ENCODE measurements at places on chromosomes 12 and 14.

DNA sequence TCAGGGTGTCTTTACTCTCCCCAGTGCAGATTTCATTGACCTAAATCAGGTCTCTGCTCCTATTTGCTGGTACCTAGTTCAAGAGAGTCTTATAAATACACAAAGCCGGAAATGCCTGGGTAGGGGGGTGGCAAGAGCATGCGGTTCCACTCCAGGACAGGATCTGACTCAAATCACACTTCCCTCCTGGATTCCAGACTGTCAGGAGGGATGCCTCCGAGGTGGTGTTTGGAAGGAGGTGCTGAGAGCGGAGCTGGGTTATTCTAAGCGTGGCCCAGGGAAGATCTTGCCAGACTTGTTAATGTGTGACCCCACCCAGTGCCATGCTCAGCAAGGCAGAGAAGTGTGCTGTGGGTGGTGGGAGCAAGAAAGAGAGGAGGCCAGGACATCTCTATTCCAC lies 49.8 kb downstream of the B4GALNT3 start:
- DNase-seq, result no peak

- no peak for DNase-seq
Observed at GRCh38 chr12:45725631-45726602, 3.6 kb upstream of the ARID2 start.

DNA sequence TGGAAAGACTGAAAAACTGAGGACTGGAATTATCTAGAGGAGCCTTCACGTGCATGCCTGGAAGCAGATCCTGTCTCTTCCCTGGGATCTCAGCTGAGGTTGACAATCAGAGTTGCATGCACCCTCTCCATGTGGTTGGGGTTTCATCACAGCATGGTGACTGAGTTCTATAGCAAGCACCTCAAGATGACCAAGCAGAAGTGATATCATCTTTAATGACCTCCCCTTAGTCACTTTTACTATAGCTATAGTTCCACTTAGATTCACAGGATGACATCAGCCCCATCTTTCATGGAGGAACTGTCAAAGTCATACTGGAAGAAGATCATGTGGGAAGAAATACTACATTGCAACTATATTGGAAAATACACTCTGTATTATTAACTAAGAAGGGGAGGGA lies 105.8 kb upstream of the ATXN7L3B start:
- no peak for DNase-seq

DNA sequence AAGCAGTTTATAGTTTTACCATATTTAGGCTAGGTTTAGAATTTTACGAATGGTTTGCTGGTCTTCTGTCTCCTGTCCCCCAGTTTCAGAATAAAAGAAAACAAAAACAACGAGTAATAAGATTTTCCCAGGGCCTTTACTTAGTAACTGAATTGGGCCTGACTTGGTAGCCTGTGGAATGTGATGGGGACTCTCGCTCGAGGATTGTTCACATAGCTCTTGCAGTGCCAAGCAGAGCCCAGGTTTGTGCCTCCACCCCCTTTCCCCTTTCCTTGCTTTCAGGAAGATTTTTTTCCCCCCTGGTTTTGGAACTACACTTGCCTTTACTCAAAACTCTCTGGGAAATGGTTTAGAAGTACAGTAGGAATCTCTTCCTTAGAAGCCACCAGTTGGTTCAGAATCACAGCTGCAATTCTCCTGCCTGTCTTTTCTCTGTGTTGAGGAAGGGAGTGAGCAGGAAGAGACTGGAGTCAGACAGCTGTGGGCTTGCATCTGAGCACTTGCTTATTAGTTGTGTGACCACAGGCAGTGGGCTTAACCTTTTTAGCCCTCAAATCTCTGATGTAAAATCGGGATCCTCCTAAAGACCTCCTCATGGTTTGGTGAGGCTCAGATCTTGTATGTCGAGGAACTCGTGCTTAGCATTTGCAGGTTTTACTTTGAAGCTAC lies 501.2 kb downstream of the PCNX1 start:
- no peak for DNase-seq

- no peak for DNase-seq
Observed at GRCh38 chr12:118052324-118053070, 8.5 kb downstream of the WSB2 start.

- DNase-seq, result no peak
Observed at GRCh38 chr12:51901121-51901817, 6.0 kb upstream of the ACVRL1 start.

- no peak for DNase-seq
Observed at GRCh38 chr14:62896932-62897456, 148.3 kb downstream of the KCNH5 start.

DNA sequence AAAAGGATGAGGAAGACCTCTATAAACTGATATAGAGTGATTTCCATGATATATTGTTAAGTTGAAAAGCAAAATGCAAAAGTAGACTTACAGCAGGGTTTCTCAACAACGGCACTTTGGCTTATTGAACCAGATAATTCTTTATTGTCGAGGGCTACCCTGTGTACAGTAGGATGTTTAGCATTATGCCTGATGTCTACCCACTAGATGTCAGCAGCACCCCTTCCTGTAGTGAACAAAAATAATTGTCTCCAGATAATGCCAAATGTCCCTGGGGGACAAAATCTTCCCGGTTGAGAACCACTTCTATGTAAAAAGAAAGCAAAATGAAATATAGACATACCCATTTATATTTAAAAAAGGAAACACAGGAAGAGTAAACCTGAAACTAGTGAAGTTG lies 32.4 kb downstream of the ABCD2 start:
- DNase-seq, result no peak

DNA sequence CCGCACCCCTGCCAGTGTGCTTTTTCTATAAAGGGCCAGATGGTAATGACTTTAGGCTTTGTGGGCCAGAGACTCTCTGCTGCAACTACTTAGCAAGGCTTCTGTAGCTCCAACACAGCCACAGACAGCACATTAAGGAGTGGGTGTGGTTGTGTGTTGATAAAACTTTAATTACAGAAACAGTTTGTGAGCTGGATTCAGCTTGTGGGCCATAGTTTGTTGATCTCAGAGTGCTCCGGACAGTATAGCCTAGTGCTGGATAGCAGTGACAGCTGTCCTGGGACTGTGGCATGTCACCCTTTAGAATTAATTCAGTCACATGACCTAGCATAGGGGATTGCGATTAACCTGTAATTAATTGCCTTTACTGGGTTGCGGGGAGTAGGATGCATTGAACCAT lies 109.7 kb downstream of the ZNF664 start:
- DNase-seq, result no peak

DNA sequence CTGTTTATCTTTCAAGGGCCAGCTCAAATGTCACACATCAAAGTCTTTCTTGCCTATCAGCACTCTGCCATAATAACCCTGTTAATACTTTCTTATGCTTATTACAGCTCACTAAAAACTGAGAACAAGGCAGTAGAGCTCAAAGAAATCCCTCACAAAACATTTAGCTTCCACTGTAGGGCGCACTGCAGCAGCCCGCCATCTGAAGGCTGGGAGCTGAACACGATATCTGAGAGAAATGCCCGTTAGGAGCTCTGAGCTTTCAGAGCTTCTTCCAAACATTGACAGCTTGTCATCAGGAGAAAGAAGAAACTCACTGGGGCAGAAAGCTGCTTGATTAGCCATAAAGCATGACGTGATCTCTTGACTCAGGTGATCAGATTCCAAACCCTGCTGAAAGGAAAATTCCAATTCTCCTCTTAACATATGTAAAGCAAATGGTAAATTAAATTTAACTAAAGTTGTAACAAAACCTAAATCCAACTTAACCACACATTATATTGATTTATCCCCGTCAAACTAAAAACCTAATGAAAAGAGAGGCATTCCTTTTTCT lies 175.7 kb downstream of the C12orf50 start:
- no peak for DNase-seq

- DNase-seq, result no peak
Observed at GRCh38 chr12:116996093-116996492, 85.3 kb downstream of the FBXW8 start.

DNA sequence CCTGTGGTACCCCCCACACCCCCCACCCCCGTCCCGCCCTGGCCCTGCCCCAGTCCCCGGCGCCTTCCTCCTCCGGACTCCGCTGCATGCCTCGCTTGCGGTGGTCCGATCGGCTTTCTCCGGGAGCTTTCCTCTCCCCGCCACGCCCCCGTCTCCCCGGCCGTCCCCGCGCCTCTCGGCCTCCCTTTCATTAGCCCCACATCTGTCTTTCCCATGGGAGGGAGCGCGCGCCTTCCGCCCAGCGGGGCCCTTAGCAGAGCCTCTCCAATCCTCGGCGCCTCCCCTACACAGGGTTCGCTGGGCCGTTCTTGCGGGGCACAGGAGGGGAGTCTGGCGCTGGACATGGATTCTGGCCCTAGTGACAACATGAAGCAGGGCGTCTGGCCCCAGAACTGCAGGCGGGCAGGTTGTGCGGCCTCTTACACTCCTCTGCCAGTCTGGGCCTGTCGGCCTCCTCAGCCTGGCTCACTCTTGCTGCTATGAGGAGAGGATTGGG lies 1.5 kb upstream of the EFS start:
- no peak for DNase-seq

DNA sequence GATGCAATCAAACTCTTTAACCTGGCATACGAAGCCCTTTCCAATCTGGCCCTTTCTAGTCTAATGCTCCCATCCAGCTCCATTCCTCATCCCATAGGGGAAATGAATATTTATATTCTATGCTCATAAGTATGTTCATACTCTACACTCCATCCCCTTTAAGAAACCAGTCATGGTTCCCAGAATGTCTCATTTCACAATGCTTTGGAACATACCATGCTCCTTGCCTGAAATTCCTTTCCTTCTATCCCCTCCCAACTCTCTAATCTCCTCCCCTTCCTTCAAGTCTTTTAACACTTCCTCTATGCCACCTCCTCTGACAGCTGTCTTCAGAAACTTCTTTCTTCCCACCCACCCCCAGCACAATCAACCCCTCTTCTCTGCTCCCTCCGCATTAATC lies 207.0 kb upstream of the CAND1 start:
- no peak for DNase-seq

GRCh38 chr12:115008929-115009328 lies 325.0 kb upstream of the TBX3 start:
- DNase-seq, result no peak
